ENCODE measurements at places on chromosomes 5 and 9. TPM values are rescaled to one million over a fixed set of nuclear protein-coding genes. Genes with fewer than 3 reads are reported as not detected.

DNA sequence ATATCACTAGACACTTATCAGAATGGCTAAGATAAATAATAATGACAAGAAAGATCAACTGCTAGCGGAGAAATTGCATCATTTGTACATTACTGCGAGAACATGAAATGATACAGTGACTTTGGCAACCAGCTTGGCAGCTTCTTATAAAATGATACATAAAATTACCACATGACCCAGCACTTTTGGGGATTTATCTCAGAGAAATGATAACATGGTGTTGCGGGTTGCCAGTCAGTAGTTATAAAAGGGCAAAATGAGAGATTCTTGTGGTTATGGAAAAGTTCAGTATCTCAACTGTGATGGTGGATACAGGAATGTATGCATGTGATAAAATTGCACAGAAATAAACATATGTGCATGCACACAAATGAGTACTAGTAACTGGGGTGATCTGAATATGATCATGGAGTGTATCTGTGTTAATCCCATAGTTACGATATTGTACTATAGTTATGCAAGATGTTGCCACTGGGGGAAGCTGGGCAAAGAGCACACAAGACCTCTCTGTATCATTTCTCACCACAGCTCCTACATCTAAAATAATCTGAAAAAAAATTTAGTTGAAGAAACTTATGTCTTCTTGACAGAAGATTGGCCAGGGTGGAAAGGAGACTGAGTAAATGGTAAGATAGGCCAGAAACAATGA is 128.9 kb downstream of the NXNL2 start:
- H3K4me1 ChIP-seq, result no peaks in the 10 kb centered on the region
- no peaks in the 10 kb centered on the region for H3K27me3 ChIP-seq
- no peaks in the 10 kb centered on the region for H3K36me3 ChIP-seq
- no peak overlapping the region for H3K27ac ChIP-seq
- no peak overlapping the region for H3K4me3 ChIP-seq

DNA sequence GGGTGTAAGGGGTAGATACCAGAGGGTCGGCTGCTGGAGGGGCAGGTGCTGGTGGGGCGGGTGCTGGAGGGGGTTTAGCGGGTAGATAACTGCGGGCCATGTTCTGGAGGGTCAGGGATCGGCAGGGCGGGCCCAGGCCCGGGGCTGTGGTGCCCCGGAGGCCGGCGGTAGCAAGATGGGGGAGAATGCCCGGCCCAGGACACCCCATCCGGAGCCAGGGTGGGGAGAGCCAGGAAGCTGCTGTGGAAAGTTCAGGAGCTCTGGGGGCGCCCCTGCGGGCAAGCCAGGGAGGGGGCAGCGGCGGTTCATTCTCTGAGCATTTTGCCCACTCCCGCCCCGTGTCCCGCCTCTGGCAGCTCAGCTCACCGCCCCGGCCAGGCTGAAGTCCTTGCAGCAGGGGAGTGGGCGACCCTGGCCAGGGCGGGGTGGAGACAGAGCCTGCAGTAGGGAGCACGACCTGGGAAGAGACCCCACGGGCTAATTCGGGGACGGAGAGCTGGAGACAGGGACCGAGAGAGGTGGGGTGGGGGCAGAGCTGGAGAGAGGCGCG is 538 bp downstream of the PRRT1B start:
- DNase-seq, result no peak
- peaks cover 61% of the 10 kb centered on the region for H3K27me3 ChIP-seq
- H3K36me3 ChIP-seq, result peaks cover 40% of the 10 kb centered on the region
- H3K4me1 ChIP-seq, result peaks cover 12% of the 10 kb centered on the region

- H3K4me3 ChIP-seq, result no peak overlapping the region
- no peak for DNase-seq
- H3K36me3 ChIP-seq, result no peaks in the 10 kb centered on the region
These were observed 2.0 kb downstream of the OBP2B start for GRCh38 chr9:133207021-133207531.

GRCh38 chr5:101009758-101010519 is 106.9 kb upstream of the ST8SIA4 start:
- no peaks in the 10 kb centered on the region for H3K27me3 ChIP-seq
- no peak overlapping the region for H3K4me3 ChIP-seq
- no peaks in the 10 kb centered on the region for H3K36me3 ChIP-seq
- H3K27ac ChIP-seq, result no peak overlapping the region
- no peaks in the 10 kb centered on the region for H3K4me1 ChIP-seq

- no peak overlapping the region for H3K4me3 ChIP-seq
- no peaks in the 10 kb centered on the region for H3K36me3 ChIP-seq
- DNase-seq, result no peak
- no peak overlapping the region for H3K27ac ChIP-seq
- no peaks in the 10 kb centered on the region for H3K27me3 ChIP-seq
These were observed 103.7 kb downstream of the PAM start for GRCh38 chr5:102858808-102859207.

- H3K36me3 ChIP-seq, result no peaks in the 10 kb centered on the region
- no peak for DNase-seq
- H3K27ac ChIP-seq, result no peak overlapping the region
- H3K4me3 ChIP-seq, result no peak overlapping the region
- H3K4me1 ChIP-seq, result no peaks in the 10 kb centered on the region
- no peaks in the 10 kb centered on the region for H3K27me3 ChIP-seq
These were observed 246.5 kb downstream of the PTPRD start for GRCh38 chr9:10366171-10366779.

PCDHB5 gene
- polyA plus RNA-seq, result not detected

DNA sequence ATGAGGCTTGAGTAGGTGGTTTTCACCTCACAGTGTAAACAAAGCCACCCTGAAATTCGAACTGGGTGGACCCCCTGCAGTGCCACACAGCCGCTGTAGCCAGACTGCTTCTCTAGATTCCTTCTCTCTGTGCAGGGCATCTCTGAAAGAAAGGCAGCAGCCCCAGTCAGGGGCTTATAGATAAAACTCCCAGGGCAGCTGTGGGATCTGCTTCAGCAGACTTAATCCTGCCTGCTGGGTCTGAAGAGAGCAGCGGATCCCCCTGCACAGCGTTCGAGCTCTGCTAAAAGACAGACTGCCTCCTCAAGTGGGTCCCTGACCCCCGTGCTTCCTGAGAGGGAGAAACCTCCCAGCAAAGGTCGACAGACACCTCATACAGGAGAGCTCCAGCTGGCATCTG is 71.4 kb downstream of the CARTPT start:
- no peak overlapping the region for H3K27ac ChIP-seq
- H3K4me1 ChIP-seq, result no peaks in the 10 kb centered on the region
- H3K36me3 ChIP-seq, result no peaks in the 10 kb centered on the region
- no peak for DNase-seq
- H3K27me3 ChIP-seq, result peaks cover 7% of the 10 kb centered on the region

TNFAIP8 gene
- 432 TPM for polyA plus RNA-seq

- no peaks in the 10 kb centered on the region for H3K4me1 ChIP-seq
- no peaks in the 10 kb centered on the region for H3K36me3 ChIP-seq
- no peaks in the 10 kb centered on the region for H3K27me3 ChIP-seq
- H3K4me3 ChIP-seq, result no peak overlapping the region
- DNase-seq, result no peak
- H3K27ac ChIP-seq, result no peak overlapping the region
These were observed 1156.8 kb upstream of the SEMA6A start for GRCh38 chr5:117731446-117731845.

PCDHA7 gene
- not detected for polyA plus RNA-seq

GRCh38 chr9:72037571-72037970 is 22.8 kb downstream of the C9orf57 start:
- no peak overlapping the region for H3K4me3 ChIP-seq
- no peak overlapping the region for H3K27ac ChIP-seq
- H3K36me3 ChIP-seq, result no peaks in the 10 kb centered on the region

FSTL4 gene
- polyA plus RNA-seq, result 0.66 TPM

- H3K36me3 ChIP-seq, result peaks cover 8% of the 10 kb centered on the region
- no peak overlapping the region for H3K4me3 ChIP-seq
- no peaks in the 10 kb centered on the region for H3K27me3 ChIP-seq
- DNase-seq, result no peak
These were observed 37.3 kb downstream of the CSF2 start for GRCh38 chr5:132110930-132111329.

DNA sequence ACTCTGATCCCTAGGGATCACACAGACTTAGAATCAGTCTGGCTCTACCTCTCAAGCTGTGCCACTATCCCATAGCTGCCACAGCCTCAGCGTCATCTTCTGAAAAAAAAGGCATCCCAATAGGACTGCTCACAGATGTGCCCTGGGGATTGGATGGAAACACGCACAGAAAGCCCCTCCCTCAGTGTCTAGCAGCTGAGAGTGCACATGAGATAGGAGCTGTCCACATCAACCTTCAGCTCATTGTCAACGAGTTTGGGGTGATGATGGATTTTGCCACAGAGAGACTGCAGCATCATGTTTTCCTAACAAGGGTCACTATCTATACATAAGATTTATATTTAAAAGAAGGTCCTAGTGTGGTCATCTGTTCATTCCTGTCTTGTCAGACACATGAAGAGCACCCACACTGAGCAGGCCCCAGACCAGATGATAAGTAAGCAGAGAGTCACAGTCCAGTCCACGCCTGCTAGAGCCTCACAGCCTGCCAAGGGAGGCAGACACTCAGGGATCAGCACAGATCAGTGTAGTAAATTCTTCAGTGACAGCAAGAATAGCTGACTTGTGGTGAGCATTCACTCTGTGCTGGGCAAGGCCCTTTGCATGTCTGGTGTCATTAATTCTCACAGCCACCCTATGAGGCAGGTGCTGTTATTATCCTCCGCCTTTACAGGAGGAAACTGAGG is 25.8 kb downstream of the AFAP1L1 start:
- DNase-seq, result no peak
- peaks cover 12% of the 10 kb centered on the region for H3K4me1 ChIP-seq
- H3K27me3 ChIP-seq, result peaks cover 41% of the 10 kb centered on the region
- H3K27ac ChIP-seq, result no peak overlapping the region
- H3K4me3 ChIP-seq, result no peak overlapping the region

FAM151B gene
- not detected for polyA plus RNA-seq

DNA sequence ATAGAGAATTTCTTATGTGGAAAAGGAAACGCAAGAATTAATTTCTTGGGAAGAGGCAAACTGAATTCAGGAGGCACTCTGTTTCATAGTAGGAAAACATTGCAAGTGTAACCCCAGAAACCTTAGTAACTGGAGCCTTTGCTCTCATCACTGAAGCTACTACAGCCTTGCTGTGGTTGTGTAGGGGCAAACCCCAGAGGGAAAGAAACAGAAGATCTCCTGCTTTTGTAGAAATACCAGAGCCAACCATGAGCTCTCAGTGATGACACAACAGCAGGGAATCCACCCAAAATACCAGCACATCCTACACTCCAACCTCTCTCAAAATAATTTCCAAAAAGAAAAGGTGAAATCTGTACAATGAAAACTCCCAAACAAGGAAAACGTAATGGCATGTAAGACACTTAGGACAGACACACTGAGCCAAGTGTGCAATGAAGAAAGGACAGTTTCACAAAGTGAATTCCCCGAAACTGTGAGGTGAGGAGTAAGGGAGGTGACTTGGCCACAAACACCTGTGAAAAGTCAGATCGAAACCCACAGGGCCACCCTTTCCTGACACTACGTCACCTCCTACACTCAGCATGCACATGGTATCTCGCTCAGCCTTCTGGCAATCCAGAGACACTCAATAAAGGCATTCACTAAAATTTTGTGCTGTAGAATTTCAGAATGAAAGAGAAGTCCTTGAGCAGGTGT is 8.5 kb upstream of the ACSL6 start:
- no peak overlapping the region for H3K4me3 ChIP-seq
- DNase-seq, result no peak
- no peak overlapping the region for H3K27ac ChIP-seq
- H3K36me3 ChIP-seq, result no peaks in the 10 kb centered on the region
- H3K27me3 ChIP-seq, result peaks cover 44% of the 10 kb centered on the region

CBY3 gene
- not detected for polyA plus RNA-seq

- peaks cover 19% of the 10 kb centered on the region for H3K4me1 ChIP-seq
- peaks cover 19% of the 10 kb centered on the region for H3K27me3 ChIP-seq
- H3K36me3 ChIP-seq, result peaks cover 31% of the 10 kb centered on the region
- H3K27ac ChIP-seq, result no peak overlapping the region
These were observed 75.6 kb downstream of the RALGPS1 start for GRCh38 chr9:126989847-126990842.

GRCh38 chr9:9536523-9536922 is 1076.3 kb downstream of the PTPRD start:
- H3K36me3 ChIP-seq, result no peaks in the 10 kb centered on the region
- H3K27ac ChIP-seq, result no peak overlapping the region
- DNase-seq, result no peak
- H3K4me1 ChIP-seq, result no peaks in the 10 kb centered on the region

DNA sequence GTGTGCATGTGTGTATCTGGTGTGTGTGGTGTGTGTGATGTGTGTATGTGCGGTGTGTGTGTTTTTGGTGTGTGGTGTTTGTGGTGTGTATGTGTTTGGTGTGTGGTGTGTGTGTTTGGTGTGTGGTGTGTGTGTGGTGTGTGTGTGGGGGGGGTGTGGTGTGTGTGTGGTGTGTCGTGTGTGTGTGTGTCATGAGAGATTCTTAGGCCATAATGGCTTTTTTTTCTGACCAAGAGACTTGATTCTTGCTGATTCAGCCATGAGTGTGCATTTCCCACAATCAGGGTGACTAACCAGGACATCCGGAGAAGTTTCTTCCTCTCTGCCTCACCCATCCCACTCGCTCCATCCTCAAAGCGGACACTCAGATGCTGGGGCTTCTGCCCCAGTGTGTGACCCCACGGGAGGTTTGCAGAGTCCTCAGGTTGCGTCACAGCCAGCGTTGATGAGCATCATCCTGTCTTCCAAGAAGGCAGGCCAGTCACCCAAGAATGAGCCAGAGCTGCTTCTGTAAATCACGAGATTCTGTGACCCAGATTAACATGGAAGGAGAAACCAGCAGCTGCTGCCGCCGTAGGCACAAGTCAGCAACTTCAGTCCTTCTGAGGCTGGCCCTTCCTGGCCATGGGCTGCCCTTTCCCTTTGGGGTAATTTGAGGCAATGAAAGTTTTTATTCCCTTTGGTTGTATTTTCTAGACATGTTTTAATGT is 12.5 kb upstream of the CTSL start:
- H3K27ac ChIP-seq, result no peak overlapping the region
- H3K36me3 ChIP-seq, result no peaks in the 10 kb centered on the region
- no peak for DNase-seq
- no peak overlapping the region for H3K4me3 ChIP-seq

- no peak overlapping the region for H3K27ac ChIP-seq
- H3K36me3 ChIP-seq, result no peaks in the 10 kb centered on the region
- H3K4me3 ChIP-seq, result no peak overlapping the region
- H3K27me3 ChIP-seq, result peaks cover 40% of the 10 kb centered on the region
- DNase-seq, result no peak
- peaks cover 4% of the 10 kb centered on the region for H3K4me1 ChIP-seq
These were observed 184.8 kb upstream of the TBCA start for GRCh38 chr5:77960863-77961396.

ACSL6 gene
- not detected for polyA plus RNA-seq

PCDHGA2 gene
- polyA plus RNA-seq, result not detected

RMRP gene
- not detected for polyA plus RNA-seq
